ENCODE measurements at places on chromosomes 3 and 15.
A peak's percentile ranks its signal among the peaks of the same experiment; 100 is the strongest.

GRCh38 chr15:62445244-62445643, 280.2 kb upstream of the C2CD4B start:
- no peak for DNase-seq

DNA sequence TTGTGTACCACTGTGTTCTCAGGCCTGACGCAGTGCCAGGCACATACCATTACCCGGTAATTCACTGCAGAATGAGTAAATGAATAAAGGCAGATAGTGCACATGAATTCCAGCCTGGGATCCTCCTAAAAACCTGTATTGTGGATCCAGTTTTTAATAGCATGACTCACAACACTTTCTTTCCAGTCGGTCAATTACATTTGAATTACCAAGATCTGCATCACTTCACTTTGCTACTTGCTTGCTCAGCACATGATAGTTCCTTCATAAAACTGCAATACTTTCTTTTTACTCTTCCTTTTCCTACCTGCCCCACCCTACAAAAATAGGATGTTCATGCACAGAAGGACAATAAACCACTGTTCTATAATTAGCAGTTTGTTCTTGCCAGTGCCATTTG, 553.8 kb downstream of the MAGI1 start:
- no peak for DNase-seq

DNA sequence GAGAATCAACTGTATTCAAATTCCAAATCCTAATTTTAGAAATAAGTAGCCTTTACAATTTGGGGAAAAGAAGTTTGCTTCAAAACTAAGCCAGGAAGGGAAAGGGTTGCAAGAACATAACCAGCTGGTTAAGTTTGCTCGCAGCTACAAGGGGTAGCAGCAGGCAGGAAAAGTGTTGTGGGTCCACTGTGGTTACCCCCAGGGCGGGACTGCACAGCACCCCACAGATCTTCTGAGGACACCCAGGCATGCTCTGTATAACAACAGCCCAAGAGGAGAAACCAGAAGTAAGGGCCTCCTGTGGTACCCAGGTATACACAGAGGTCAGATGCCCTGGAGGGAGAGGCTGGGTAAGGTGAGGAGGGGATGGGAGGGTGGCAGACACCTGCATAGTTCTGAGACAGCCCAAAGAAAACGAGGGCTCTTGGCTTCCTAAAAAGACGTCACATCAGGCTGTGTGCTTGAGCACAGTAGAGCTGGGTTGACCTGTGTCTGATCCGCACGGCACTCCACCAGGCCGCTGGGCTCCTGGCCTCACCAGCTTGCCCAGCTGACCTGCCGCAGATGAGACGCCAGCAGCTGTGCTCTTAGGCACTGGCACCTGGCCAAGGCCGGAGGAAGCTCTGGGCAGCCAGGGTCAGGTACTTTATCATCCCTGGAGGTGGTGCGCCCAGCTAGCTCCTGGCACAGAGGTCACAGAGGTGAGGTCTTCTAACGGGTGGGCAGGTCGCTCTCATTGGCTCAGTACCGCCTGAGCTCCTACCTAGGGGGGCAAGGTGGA, 81.8 kb upstream of the SNRPA1 start:
- DNase-seq, result no peak

- DNase-seq, result no peak
These were observed 29.6 kb downstream of the CHRD start for GRCh38 chr3:184409331-184409926.

DNA sequence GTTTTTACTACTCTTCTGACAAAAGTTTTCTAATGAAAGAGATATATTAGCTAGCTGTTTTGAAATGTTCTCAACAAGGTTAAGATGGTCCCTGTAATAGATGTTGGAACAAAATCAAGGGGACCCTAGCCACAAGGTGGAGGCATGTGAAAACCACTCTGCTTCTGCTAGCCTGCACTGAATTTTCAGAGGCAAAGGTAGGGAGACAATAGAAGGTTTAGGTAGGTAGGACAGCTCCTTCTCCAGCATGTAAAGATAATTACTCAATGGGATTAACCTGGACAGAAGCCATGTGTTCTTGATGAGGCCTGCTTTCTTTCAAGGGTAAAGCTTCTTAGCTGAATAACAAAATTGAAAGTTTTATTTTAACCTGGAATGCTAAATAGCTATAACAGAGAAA, 333.5 kb downstream of the LSAMP start:
- DNase-seq, result no peak

GRCh38 chr3:115286529-115287197, 139.6 kb upstream of the ZBTB20 start:
- DNase-seq, result no peak

DNA sequence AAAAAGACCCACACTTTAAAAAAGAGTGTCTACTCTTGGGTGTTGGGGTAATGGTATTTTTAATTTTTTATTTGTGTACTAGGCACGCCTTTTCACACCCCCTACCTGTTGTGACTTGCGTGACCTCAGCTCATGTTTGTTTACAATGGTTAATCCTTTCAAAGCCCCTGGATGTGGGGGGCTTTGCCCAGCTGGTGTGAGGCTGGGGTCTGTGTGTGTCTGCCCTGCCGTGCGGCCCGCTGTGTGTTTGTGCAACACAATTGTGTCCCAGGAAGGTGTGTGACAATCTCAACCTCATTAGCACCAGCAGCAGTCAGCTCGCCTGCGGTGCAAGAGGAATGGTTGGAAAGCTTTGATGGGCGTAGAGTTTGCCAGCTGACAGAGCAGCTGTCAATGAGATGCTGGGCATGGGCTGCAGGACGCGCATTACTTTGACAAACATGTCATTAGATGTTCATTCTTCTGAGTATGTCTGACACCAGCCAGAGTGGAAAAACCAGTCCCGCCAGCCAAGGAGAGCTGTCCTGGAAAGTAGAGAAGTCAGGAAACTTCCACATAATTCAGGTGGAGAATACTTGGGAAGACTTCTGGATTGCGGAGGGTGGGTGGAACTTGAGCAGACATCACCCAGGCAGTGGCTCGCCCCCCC, 9.6 kb downstream of the LRRK1 start:
- no peak for DNase-seq

- DNase-seq, result peak; percentile 86
These were observed 19.7 kb downstream of the ANKRD63 start for GRCh38 chr15:40263024-40263754.

- no peak for DNase-seq
These were observed 140.7 kb upstream of the RARB start for GRCh38 chr3:25287291-25287884.

GRCh38 chr3:121718205-121718846, 31.2 kb downstream of the GOLGB1 start:
- DNase-seq, result no peak

DNA sequence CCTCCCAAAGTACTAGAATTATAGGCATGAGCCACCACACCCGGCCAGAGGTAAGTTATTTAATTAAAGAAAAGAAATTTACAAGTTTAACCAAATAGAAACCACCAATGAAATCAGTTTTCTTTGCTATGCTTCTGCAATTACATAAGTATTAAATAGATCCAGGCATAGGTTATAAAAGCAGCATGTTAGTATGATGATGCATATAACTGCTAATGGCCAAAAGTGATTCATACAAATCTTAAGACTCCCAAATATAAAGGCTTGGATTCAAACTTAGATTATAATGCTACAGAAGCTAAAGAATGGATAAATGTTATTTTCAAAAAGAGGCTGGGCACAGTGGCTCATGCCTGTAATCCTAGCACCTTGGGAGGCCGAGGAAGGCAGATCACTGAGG, 32.8 kb upstream of the HDC start:
- no peak for DNase-seq

DNA sequence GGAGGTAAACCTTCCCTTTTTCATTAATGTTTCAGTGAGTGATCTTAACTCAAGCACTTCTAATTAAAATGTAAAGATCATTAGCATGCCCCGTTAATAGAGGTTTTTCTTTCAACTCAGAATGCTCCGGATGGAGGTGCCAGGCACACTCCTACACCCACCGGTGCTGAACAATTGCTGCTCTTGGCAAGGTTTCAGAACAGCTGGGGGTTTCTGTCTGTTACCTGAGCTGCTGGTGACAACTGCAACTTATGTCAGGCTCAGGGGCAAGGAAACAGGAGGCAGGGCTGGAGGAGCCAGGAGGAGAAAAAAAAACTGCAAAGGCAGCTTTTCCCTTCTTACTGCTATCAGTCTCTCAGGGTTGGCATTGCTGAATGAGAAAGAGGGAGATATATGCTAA, 250.1 kb downstream of the DIPK2A start:
- DNase-seq, result no peak

DNA sequence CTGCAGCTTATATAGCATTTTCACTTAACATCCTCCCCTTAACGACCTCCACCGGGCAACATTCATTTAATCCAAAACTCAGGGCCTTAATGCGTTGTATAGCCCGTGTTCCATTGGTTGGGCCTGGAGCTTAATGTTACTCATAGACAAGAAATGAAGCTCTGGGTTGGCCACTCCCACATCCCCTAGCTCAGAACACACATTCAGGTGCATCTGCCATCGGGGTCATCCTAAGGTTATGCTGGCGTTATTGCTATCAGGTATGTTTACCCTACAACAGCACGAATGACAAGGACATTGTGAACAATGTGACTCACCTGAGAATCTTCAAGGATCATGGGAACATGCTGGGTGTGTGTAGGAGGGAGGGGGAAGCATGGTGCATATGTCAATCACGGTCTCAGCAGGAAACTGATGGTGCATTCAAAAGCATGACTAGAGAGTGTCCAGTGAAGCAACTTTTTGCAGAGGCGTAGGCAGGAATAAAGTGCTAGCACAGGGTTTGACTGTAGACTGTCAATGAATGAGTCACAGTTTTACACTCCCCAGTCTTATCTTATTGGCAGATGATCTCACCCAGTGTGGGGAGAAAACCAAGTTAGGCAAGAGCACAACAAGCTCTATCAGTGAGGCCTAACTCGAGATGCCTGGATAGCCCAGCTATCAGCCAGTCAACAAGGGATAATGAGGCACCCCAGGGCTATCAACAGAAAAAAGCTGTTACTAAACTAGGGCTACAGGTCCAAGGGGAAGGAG, 402.1 kb upstream of the MCTP2 start:
- DNase-seq, result no peak

DNA sequence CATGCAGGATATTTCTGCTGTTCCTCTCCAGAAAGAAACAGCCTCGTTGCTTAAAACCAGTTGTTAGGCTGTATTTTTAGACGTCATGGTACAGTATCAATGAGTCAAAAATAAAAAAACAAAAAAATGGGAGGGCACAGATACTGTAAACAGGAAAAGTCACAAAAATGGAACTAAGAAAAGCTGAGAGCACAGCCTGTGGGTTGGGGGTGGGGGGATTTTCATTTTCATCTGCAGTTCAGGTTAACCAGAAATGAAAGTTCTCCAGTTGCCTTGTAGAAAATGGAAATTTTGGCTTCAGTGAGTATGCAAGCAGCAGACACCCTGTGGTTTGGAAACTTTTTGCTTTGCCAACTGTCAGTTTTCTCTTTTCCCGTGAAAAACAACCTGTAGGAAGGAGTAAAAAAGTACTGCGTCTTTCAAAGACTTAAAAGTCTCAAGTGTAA, 59.0 kb downstream of the FRMD4B start:
- no peak for DNase-seq

GRCh38 chr3:156465194-156465593, 89.7 kb downstream of the SSR3 start:
- no peak for DNase-seq

- DNase-seq, result no peak
These were observed 127.6 kb upstream of the MEF2A start for GRCh38 chr15:99438224-99438585.

GRCh38 chr3:152322756-152323155, 54.0 kb downstream of the MBNL1 start:
- DNase-seq, result peak; percentile 43

- no peak for DNase-seq
These were observed 136.4 kb downstream of the CLASP2 start for GRCh38 chr3:33581666-33582065.

DNA sequence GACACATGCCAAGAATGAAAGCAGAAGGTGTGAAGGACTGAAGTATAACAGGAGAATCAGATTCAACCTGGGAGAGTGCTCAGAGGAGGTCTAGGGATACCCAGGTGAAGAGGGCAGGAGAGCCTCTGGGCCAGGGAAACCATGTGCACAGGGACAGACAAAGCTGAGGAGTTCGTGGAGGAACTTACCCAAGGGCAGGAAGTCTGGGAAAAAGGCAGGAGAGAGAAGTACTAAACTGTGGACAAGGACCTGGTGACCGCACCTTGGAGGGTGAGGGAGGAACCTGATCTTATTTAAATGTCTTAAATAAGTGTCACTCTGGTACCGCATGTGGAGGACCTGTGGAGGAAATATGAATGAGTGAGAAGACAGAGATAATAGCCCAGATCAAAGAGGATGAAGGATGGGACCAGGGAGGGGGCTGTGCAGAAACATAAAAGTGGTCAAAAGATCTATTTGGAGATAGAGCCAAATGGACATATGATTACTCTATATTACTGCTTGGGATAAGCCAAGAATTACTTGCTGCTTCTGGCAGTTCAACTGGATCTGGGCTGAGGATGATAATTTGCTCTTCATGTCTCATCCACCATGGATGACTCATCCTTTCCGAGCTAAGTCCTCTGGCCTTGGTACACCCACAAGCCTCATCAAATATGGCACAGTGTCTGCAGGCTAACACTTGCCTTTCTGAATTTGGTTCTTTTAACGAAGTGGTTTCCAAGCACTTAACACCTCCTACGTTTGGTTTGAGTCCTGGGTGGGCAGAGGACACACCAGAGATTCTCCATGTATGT, 116.9 kb upstream of the NMNAT3 start:
- DNase-seq, result no peak

- DNase-seq, result peak; percentile 50
These were observed 390.4 kb downstream of the ZIC1 start for GRCh38 chr3:147799601-147800000.

DNA sequence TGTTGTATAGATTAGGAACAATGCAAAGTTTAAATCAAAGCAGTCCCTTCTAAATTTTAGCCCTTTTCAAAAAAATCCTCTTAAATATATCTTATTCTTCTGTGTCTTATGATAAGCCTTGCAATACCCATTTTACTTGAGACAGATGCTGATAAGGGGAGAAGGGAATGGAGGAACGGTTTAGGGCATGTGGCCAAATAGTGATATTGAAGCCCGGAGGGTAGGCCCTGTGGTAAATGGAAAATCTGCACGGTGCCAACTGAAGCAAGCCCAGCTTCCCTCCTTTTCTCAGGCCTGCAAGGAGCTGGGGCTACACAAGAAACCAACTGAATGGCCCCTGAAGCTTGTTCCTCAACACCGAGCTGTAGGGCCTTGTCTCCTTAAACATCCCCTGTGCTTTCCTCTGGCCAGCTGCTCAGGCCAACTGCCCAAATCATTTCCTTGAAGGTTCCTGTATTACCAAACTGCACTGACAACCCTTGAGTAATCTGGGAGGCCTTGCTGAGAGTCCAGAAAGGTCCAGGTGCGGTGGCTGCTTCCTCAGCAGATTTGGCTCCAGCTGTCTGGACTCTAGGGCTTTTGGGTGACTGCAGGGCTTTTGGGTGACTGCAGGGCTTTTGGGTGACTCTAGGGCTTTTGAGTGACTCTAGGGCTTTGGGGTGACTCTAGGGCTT, 67.2 kb downstream of the NCEH1 start:
- no peak for DNase-seq

DNA sequence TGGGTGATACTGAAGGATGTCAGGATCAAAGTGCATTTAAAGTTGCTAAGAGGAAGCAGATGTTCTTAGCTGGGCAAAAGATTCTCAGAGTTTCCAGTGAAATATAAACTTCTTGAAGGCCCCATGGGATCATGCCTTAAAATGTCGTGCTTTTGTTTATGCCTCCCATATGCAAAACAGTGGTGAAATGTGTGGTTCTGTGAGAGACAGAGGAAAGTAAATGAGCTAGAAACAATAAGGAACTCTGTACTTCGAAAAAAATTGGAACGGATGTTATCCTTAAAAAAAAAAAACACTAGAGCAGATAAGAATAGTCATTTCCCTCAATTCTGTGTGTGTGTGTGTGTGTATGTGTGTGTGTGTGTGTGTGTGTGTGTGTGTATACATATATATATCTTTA, 497.0 kb upstream of the TBL1XR1 start:
- DNase-seq, result peak; percentile 98

Data from fibroblast of gingiva (primary cell).